ENCODE measurements at places on chromosomes 5 and 9.

DNA sequence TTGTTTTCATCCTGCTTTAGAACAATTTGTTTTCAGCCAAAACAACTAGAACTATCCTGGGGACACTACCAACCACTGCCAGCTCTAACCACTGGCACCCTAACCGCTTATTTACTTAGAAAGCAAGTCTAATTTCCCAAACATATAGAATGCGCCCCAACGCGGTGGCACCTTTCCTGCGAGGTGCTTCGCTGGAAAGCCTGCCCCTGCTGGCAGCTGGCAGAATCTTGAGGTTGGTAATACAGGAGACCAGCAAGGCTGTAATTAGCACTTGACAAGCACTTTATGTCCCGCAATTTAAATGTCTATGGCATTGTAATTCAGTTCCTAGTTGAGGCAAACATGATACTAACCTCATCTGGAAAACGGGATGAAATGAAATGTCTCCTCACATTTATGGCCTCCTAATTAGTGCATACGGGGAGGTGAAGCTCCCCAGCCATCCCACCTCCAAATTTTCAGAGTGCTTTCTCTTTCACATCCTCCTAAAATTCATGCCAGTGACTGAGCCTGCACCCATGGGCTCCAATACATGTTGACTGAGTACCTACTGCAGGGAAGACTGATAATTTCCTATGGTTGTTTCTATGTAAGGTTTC lies 30.4 kb downstream of the GABBR2 start:
- no peak for DNase-seq

- no peak for DNase-seq
Measured at GRCh38 chr9:123637606-123637944, 281.6 kb downstream of the CRB2 start.

- DNase-seq: no peak
Measured at GRCh38 chr9:136538599-136539426, 7.0 kb downstream of the NOTCH1 start.

DNA sequence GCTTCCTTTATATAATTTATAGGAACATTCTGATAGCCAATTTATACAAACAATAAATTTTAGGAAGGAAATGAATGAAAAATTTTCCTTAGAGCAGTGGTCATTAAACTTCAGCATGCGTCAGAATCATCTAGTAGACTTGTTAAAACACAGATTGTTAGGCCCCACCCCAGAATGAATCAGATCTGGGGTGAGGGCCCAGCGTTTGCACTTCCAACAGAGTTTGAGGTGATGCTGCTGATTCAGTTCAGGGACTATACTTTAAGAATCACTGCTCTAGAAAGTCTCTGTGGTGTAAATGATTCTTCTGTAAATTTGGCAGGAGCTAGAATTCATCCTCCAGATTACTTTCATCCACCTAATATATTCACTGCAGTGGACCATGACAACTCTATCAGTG lies 80.4 kb downstream of the SLC12A2 start:
- DNase-seq: no peak

DNA sequence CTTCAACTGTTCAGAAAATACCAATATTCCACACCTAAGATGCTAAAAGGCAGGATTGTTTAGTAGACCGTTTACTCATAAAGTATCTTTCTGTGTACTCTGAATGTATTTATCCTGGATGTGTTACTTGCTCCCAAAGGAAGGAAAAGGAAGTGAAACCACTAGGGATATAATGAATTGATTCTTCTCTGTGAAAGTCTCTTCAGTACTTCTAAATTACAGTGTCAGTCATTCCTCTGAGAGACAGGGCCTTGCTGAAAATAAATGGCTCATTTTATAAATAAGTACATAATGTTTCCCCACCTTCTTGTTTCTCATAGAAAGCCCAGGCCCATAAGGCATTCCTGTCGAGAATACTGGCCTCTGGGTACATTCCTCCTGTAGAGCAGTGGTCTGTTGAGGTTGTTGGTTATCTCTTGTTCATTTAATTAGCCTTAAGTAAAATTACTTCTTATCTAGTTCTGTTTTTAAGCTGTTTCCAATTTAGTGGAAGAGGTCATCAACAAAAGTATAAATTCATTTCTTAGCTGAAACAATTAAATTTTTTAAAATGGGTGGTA lies 1.6 kb downstream of the HAPLN1 start:
- DNase-seq: no peak
